ENCODE measurements at places on chromosomes 2 and 18. TPM values are rescaled to one million over a fixed set of nuclear protein-coding genes. Genes with fewer than 3 reads are reported as not detected.

Gene M1AP
- under 0.01 TPM for total RNA-seq

Gene COL6A3
- 2,978 TPM for total RNA-seq

Gene RNMT
- total RNA-seq = 34.6 TPM

Gene ADRA2B
- not detected for total RNA-seq

Gene STON1
- total RNA-seq = 8.2 TPM

Gene PCARE
- total RNA-seq = not detected

Gene C2orf72
- total RNA-seq = 0.22 TPM

Gene C2orf80
- total RNA-seq = not detected

Gene ITGB6
- not detected for total RNA-seq

Gene LBX2
- total RNA-seq = 2.0 TPM

Gene CD226
- total RNA-seq = 0.50 TPM

Gene AP1S3
- 10.2 TPM for total RNA-seq

Gene DYNC1I2
- 128 TPM for total RNA-seq

Gene MEP1B
- not detected for total RNA-seq

Gene UGT1A4
- not detected for total RNA-seq

Gene RFTN2
- 4.2 TPM for total RNA-seq

Gene ANKRD30BL
- not detected for total RNA-seq

Gene TUBB6
- 487 TPM for total RNA-seq

Gene IGFBP2
- 136 TPM for total RNA-seq

Gene CERKL
- total RNA-seq = under 0.01 TPM

Gene SRD5A2
- not detected for total RNA-seq

Gene FMNL2
- 35.4 TPM for total RNA-seq

Gene IL1F10
- not detected for total RNA-seq

Measured in uterine smooth muscle cell (primary cell).